ENCODE measurements at places on chromosomes 7 and 10.

DNA sequence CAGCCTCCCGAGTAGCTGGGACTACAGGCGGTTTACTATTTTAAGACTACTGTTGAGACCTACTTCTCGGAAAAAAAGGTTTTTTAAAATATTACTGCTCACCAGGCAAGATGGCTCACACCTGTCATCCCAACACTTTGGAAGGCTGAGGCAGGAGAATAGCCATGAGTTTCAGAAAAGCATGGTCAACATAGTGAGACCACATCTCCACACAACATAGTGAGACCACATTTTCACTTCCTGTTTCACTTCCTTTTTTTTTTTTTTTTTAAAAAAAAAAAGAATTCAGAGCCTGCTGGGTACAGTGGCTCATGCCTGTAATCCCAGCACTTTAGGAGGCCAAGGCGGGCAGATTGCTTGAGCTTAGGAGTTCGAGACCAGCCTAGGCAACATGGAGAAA is 46.5 kb downstream of the SVOPL start:
- DNase-seq: no peak

DNA sequence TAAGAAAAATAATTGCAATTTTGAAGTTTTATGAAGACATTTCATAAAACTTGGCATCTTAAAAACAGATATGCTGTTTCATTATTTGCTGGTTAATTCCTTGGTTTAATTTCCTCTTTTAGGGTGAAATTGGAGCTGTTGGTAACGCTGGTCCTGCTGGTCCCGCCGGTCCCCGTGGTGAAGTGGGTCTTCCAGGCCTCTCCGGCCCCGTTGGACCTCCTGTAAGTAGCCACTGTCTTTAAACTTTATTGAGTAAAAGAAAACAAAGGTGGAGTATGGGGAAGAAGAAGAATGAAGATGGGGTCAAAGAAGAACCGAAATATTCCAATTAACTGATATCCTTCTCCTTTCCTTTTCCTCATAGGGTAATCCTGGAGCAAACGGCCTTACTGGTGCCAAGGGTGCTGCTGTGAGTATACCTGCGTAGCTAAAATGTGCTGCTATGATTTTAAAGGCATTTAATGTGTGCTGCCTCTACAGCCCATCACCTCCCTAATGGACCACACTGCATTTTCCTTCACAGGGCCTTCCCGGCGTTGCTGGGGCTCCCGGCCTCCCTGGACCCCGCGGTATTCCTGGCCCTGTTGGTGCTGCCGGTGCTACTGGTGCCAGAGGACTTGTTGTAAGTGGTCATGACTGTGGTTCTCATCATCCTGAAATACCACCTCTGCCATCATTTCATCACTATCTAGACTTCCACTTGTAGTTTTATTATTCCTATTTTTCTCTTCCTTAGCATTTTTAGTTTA is 14.7 kb downstream of the COL1A2 start:
- DNase-seq: no peak

GRCh38 chr10:92027141-92027540 is 103.6 kb downstream of the BTAF1 start:
- DNase-seq: no peak

DNA sequence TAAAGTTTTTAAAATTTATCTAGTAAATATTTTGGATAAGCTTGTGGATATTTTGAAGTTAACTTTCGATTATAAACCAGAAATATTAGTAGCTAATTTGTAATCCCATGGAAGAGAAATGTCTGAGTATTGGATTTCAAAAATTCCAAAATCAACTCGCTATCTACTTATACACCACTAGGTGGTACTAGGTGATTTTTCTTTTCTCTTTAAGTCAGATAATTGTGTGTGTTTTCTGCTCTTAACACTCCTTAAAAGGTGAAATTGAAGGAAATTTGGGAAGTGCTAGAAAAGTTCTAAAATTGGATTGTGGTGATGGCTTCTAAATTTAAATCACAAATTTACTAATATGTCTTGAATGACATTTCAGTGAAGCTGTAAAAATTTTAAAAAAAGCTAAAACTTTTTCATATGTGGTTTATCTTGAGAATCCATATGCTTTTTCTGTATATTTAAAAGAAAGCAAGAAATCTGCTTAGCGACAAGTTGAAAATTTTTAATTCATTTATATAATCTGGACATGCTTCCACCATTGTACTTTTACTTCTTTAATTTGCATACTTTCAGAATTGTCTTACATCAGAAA is 90.2 kb downstream of the IPMK start:
- peak; percentile 57 for DNase-seq

DNA sequence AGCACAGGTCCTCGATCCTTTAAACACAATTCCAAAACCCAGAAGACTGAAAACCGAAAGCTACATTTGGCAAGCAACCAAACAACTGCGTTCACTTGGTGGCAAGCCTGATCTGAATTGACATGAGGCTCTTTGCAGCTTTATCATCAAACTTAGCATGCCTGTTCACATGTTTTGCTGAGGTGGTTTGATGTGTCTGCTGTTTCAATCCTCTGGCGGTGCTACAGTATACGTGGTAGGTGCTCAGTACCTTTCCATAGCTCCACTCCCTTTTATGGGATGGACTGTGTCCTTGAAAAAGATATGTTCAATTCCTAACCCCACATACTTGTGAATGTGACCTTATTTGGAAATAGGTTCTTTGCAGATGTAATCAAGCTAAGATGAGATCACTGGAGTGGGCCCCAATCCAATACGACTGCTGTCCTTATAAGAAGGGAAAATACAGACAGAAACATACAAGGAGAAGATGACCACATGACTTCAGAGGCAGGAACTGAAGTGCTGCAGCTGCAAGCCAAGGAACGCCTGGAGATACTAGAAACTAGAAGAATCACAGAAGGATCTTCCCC is 33.4 kb downstream of the CCDC6 start:
- DNase-seq: peak; percentile 36

DNA sequence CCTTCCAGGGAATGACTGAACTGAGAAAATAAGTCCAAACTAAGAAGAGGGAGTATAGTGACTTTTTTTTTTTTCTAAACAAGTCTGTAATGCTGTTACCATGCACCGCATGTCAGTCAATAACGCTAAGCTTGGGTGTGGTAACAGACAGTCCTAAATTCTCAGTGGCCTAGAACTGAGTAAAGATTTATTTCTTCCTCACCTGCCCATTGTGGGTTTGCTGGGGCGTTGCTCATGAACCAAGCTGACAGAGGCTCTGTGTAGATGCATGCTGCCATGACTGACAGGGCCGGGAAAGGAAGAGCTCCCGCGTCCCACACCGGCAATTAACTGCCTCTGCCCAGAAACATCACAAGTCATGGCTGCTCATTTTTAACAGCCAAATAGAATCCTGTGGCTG is 25.5 kb upstream of the PRKG1 start:
- DNase-seq: no peak

GRCh38 chr10:75597773-75598440 is 166.5 kb downstream of the LRMDA start:
- no peak for DNase-seq
